ENCODE measurements at places on chromosomes 4 and X. TPM values are rescaled to one million over a fixed set of nuclear protein-coding genes. Genes with fewer than 3 reads are reported as not detected.
A peak's percentile ranks its signal among the peaks of the same experiment; 100 is the strongest.

DNA sequence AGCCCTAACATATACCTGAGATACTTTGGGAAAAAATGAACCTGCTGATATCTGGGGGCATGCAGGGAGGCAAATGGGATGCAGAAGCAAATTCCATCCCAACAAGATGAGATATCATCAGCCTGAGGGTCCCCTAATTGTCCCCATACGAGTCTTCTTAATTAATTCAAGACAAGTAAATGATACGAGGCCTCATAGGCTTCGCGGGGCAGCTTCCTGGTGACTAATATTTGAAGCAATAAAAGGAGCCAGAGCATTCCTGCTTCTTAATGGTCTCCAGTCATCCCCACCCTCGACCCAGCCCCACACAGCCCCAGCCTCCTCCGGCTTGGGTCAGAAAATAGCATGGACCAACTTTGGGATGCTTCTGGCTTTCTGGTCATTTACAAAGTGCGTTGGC is 99.6 kb upstream of the MSX1 start:
- no peak overlapping the region for H3K4me3 ChIP-seq
- peaks cover 3% of the 10 kb centered on the region for H3K27me3 ChIP-seq
- H3K27ac ChIP-seq = no peak overlapping the region
- peaks cover 3% of the 10 kb centered on the region for H3K4me1 ChIP-seq
- no peaks in the 10 kb centered on the region for H3K36me3 ChIP-seq

DNA sequence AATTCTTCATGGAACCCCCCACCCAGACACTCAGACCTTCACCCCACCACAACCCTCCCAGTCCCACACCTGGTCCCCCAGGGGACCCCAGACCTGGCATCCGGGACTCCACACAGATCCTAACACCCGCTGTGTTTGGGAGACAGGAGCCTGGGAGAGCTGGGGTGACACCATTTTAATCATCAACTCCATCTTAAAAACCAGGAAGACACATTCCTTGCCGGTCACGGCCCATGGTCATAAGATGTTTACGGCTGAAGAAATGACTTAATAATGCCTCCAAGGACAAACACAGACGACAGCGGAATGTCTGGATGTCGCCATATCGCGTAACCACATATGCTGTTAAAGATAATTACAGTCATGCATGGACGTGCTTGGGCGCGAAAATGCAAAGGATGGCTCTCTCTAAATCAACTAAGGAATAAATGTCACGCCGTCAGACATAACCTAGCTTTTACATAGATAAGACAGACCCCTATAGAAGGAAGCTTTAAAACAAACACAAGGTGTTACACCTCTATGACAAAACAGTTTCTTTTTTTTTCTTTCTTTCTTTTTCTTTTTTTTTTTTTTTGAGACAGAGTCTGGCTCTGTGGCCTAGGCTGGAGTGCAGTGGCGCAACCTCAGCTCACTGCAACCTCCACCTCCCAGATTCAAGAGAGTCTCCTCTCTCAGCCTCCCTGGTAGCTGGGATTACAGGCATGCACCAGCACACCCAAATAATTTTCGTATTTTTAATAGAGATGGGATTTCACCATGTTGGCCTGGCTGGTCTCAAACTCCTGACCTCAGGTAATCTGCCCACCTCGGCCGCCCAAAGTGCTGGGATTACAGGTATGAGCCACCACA is 2.1 kb upstream of the DHRSX start:
- H3K4me1 ChIP-seq = peaks cover 33% of the 10 kb centered on the region
- no peaks in the 10 kb centered on the region for H3K36me3 ChIP-seq
- peak overlapping the region; percentile 42 for H3K27ac ChIP-seq

GRCh38 chr4:121720109-121720508 is 23.3 kb upstream of the ANXA5 start:
- no peak overlapping the region for H3K4me3 ChIP-seq
- H3K4me1 ChIP-seq = no peaks in the 10 kb centered on the region
- H3K36me3 ChIP-seq = no peaks in the 10 kb centered on the region
- H3K27ac ChIP-seq = no peak overlapping the region
- no peak for DNase-seq

- no peak overlapping the region for H3K27ac ChIP-seq
- H3K4me3 ChIP-seq = no peak overlapping the region
- no peaks in the 10 kb centered on the region for H3K36me3 ChIP-seq
- H3K4me1 ChIP-seq = peaks cover 28% of the 10 kb centered on the region
- H3K27me3 ChIP-seq = no peaks in the 10 kb centered on the region
These were observed 13.4 kb upstream of the STK32B start for GRCh38 chr4:5037553-5038551.

DNA sequence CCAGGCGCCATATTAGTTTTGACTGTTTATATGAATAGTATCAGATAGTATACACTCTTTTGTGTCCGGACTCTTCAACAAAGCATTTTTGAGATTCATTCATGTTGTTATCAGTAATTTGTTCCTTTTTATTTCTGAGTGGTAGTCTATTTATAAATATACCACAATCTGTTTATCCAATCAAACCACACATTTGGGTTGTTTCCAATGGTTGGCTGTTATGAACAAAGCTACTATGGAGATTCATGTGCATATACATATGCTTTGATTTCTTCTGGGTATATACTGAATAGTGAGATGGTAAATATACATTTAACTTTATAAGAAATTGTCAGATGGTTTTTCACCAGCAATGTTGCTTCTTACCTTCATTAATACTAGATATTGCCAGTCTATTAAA is 36.8 kb upstream of the TAPT1 start:
- H3K27me3 ChIP-seq = no peaks in the 10 kb centered on the region
- no peaks in the 10 kb centered on the region for H3K36me3 ChIP-seq
- H3K4me3 ChIP-seq = no peak overlapping the region
- no peak for DNase-seq

GRCh38 chrX:133475521-133475920 is 60.2 kb upstream of the GPC4 start:
- no peaks in the 10 kb centered on the region for H3K27me3 ChIP-seq
- H3K27ac ChIP-seq = no peak overlapping the region
- DNase-seq = no peak
- no peaks in the 10 kb centered on the region for H3K36me3 ChIP-seq
- no peak overlapping the region for H3K4me3 ChIP-seq
- H3K4me1 ChIP-seq = no peaks in the 10 kb centered on the region

GRCh38 chrX:80282535-80282934 is 137.7 kb upstream of the TENT5D start:
- no peaks in the 10 kb centered on the region for H3K27me3 ChIP-seq
- H3K4me3 ChIP-seq = no peak overlapping the region
- no peak for DNase-seq
- no peak overlapping the region for H3K27ac ChIP-seq

- H3K27me3 ChIP-seq = no peaks in the 10 kb centered on the region
- no peak overlapping the region for H3K27ac ChIP-seq
- H3K4me1 ChIP-seq = no peaks in the 10 kb centered on the region
- DNase-seq = no peak
These were observed 57.6 kb upstream of the RAP1GDS1 start for GRCh38 chr4:98203332-98204235.

- H3K27me3 ChIP-seq = peaks cover 2% of the 10 kb centered on the region
- DNase-seq = no peak
- H3K27ac ChIP-seq = no peak overlapping the region
- H3K36me3 ChIP-seq = no peaks in the 10 kb centered on the region
- no peak overlapping the region for H3K4me3 ChIP-seq
- no peaks in the 10 kb centered on the region for H3K4me1 ChIP-seq
These were observed 204.6 kb downstream of the PDGFRA start for GRCh38 chr4:54433686-54434085.

DNA sequence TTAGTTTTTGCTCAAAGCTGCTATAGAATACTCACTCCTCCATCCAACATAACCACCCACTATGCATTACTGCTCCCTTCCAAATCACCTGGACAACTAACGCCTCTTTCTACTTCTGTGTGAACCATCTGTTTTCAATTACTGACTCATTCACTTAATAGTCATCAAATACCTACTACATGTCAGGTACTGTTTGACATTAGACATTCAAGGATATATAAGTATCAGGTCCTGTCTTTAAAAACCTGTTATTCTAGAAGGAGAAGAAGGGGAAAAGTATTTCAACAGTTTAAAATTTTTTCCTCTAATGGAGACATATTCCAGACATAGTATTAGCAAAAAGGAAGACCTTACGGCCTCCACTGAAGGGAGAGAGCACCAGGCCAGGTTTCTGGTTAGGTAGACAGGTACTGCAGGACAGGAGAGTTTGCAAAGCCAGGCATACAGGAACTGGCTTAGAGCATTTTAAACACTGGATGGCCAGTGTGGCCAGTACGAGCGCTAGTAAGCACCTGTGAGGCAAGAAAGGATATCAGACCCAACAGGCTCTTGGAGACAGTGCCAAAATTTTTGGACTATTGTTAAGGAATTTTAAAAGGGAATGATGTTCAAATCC is 39.0 kb downstream of the SH3RF1 start:
- no peak for DNase-seq
- no peaks in the 10 kb centered on the region for H3K27me3 ChIP-seq
- H3K4me3 ChIP-seq = no peak overlapping the region

DNA sequence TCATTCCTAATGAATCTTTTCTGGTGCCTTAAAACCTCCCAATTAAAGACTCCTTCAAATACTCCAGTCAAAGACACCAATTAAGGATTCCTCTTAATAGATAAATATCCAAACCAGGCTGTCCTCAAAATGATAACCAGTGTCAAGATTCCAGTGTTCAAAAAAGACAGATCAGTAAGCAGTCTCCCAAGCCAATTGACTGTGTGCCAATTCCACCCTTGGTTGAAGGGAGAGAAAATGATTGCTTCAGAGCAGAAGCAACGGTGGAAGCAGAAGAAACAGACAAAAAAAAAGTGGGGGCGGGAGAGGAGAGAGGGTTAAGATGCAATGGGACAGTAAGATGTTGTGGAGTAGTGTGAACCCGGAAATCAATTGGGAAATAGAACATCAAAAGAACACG is 216.0 kb upstream of the FTHL17 start:
- DNase-seq = no peak
- H3K4me3 ChIP-seq = no peak overlapping the region
- no peak overlapping the region for H3K27ac ChIP-seq
- no peaks in the 10 kb centered on the region for H3K4me1 ChIP-seq

APOOL gene
- total RNA-seq = 15.2 TPM

RADX gene
- 1.6 TPM for total RNA-seq

PRRG3 gene
- 1.1 TPM for total RNA-seq

ZCCHC18 gene
- 0.42 TPM for total RNA-seq

ELF4 gene
- total RNA-seq = 18.4 TPM

CLDN2 gene
- 0.53 TPM for total RNA-seq

ZNF732 gene
- total RNA-seq = 2.0 TPM
